ENCODE measurements at places on chromosomes 2 and 18. TPM values are rescaled to one million over a fixed set of nuclear protein-coding genes. Genes with fewer than 3 reads are reported as not detected.

DNA sequence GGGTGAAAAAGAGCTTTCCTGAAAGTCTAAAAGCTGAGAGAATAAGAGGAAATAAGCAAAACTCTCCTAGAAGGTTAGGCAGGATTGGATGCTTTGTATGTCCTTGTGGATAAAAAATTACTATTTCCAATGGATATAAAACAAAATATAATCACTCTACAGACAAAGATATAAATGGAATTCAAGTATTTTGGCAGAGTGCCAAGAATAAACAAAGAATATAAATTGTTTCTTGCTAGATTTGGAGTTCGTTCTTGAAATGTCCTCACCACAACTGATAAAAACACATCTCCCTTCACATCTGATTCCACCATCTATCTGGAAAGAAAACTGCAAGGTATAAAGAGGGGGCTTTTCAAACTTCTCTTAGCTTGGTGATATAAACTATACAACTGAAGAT lies 13.3 kb downstream of the SULT1C3 start:
- no peak for DNase-seq

- DNase-seq, result no peak
Measured at GRCh38 chr2:157940024-157940423, 63.9 kb upstream of the ACVR1 start.

GRCh38 chr18:10912790-10913545 lies 236.4 kb downstream of the PIEZO2 start:
- peak; percentile 36 for DNase-seq

DNA sequence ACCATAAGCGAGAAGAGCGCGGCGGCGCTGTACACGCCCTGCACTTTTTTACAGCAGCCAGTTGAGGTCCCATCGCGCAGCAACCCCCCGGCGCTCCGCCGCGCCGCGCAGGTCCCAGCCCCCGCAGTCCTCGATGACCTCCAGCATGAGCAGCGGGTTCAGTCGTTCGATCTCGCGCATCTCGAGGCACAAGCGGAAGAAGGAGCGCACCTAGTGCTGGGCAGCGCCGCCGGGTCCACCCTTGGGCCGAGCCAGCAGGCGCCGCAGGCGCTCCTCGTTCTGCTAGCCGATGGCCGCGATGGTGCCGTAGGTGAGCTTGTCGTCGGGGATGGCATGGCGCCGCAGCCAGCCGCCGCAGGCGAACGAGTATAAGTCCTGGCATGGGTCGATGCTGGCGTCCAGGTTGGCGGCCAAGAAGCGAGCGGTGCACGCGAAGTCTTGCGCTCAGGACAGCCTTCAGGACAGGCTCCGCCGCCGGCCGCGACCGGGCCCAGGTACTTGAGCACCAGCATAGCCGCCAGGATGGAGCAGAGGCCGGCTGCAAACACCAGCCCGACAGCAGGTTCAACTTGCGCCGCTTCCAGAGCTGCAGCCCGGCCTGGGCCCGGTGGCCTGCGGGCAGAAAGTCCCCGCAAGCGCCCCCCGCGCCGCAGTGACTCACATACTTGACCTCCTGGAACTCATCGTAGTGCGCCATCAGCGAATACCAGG lies 8.3 kb downstream of the ALPP start:
- no peak for DNase-seq

- DNase-seq, result no peak
Measured at GRCh38 chr2:195612611-195613495, 44.2 kb upstream of the SLC39A10 start.

DNA sequence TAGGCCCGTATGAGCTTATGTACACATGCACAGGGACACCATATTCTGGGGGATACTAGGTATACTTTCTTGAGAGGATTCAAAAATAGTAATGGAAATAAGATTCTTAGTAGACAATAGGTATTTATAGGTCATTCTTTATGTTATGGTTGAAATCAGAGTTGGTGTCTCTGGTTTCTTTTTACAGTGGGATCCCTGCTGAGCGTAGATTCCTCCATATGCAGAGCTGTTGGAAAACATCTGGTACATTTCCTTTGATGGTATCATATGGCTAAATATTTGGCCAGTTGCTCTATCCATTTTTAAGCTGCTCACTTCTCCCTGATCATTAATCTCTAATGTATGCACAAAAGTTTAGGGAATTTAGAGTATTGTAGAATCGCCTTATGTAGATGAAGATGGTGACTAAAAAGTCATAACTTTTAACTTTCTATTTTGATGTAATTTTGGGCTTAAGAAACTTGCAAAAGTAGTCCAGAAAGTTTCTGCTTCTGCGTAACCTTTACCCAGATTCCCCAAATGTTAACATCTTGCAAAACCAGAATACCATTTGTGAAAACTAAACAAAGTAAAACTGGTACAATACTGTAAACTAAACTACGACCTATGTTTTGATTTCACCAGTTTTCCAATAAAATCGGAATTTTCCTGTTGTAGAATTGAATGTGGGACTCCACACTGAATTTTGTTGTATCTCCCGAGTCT lies 5.4 kb downstream of the ARHGAP28 start:
- no peak for DNase-seq

Gene GPR39
- total RNA-seq, result not detected

Gene IL36G
- total RNA-seq, result not detected

Gene KCNS3
- 4.9 TPM for total RNA-seq

Gene LCT
- not detected for total RNA-seq

DNA sequence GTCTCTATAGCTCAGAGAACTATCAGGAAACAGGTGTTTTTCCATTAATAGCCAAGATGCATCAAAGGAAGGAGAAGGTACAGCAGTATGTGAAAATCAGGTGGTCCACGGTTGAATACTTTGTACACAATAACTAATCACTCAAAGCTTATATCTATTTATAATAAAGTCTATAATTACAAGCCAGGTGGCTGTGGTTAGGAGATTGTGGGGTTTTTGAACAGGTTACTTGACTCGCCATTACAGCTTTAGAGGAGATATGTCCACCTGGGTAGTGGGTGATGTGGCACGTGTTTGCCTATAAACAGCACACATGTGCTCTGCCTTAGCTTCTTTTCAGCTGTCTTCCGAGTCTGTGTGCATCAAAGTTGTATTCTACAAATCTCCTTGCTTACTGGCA lies 892.2 kb upstream of the ZEB2 start:
- DNase-seq, result no peak

DNA sequence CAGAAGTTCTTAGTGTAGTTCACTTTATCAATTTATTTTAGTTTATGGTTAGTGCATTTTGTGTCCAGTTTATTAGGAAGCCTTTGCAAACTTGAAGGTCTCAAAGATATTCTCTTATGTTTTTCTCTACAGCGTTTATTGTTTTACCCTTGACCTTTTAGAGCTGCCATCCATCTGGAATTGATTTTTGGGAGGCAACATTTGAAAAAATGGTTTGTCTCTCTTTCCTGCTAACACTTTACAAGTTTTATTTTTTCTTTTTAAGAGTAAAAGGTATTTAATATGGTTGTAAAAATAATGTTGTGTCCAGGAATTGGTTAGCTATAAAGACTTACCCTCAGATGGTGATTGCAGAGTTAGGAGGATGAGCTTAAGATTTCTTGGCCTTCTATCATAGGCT lies 14.0 kb downstream of the GORASP2 start:
- DNase-seq, result no peak

Gene SALL3
- total RNA-seq, result not detected

Gene MBP
- total RNA-seq, result 32.7 TPM

Gene MGAT4A
- total RNA-seq, result 18.8 TPM

Gene RAB17
- 3.2 TPM for total RNA-seq

- DNase-seq, result no peak
Measured at GRCh38 chr2:226059961-226060627, 660.6 kb downstream of the NYAP2 start.

- DNase-seq, result no peak
Measured at GRCh38 chr2:43787895-43788294, 14.1 kb downstream of the DYNC2LI1 start.

Gene C1GALT1C1L
- 0.64 TPM for total RNA-seq

Gene INO80D
- total RNA-seq, result 13.1 TPM

- DNase-seq, result no peak
Measured at GRCh38 chr18:38257661-38258060, 692.1 kb upstream of the CELF4 start.

Gene CPO
- total RNA-seq, result 0.27 TPM

DNA sequence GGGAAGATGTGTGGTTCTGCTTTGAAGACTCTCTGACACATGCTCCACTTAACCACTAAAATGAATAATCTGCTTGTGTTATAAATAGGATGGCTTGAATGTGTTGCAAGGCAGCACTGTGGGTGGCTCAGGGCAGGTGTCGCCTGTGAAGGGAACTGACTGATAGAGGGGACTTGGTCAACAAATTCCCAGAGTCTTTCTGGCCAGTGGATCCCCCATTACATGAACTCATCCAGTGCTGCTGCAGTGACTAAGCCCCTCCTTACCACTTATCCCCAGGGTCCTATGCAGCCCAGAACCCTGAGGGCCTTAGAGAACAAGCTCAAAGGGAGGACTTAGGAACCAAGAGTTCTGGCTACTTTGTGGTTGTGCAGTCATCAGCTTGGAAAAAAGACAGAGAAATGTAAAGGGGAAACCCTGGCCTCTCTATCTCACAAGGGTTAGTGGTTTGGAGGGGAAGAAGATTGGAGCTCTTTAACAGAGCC lies 226.2 kb upstream of the TNP1 start:
- DNase-seq, result no peak

DNA sequence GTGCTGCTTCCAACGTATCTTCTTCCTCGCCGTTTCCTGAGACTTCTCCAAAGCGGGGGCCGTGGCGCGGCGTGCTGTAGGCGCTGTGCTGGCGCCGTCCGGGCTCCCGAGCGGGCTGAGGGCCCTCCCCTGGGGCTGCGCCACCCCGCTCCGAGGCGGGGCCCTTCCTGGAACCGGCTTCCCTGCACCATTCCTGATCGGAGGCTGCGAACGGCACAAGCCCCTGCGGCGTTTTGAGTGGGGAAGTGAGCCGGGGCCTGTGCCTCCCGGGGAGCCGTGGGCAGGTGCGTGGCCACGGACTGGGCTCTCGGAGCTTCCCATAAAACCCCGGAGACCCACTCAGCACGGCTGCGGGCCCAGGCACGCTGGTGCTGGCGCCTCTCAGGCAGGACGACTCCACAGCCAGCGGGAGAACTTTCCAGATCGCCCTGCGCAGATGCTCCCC lies 74.7 kb downstream of the PSMG2 start:
- DNase-seq, result peak; percentile 33

Gene LHCGR
- total RNA-seq, result 0.10 TPM

DNA sequence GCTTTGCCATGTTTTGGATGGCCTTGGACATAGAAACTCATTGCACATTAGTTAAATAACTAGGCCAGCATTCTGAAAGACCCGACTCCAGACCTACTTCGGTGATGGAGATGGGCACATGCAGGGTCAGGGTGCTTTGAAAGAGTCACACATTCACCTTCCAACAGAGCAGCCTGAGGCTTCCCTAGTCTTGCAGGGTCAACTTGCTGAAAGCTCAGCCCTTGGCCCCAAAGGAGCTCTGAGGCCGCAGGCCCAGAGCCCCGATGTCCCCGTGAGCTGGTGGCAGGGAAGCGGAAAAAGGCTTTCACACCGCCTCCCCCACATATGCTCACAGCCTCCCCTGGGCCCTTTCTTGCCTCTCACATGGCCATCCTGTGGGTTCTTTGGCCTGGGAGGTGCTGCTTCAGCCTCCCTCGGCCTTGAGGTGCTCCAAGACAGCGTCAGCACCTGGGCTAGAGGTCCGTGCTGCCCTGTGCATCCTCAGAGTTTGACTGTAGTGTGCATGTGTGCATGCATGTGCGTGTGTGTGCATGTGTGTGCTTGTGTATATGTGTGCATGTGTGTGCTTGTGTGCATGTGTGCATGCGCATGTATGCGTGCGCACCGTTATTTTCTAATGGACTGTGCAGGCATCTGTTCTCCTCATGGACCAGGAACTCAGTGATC lies 21.6 kb downstream of the LDLRAD4 start:
- DNase-seq, result no peak

- peak; percentile 65 for DNase-seq
Measured at GRCh38 chr2:47344890-47345589, 57.9 kb upstream of the MSH2 start.

DNA sequence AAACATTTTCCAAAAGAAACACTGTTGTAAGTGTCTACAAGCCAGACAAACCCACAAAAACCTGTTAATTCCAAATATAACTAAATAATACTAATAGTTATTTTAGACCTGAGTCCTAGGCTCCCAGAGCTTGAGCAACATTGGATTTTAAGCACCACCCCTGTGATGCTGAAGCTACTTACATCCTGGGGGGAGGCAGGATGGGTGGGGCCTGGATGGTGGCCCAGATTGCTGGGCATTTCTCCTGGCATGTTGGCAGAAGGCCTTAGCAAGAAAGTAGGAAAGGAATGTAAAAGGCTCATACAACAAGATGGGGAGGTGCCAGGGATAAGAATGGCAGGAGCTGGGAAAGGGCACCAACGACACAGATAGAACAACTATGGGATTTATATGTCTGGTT lies 50.7 kb upstream of the OTX1 start:
- DNase-seq, result peak; percentile 63

Gene SLC38A11
- total RNA-seq, result 1.0 TPM

- no peak for DNase-seq
Measured at GRCh38 chr2:111176388-111176787, 55.7 kb downstream of the BCL2L11 start.

DNA sequence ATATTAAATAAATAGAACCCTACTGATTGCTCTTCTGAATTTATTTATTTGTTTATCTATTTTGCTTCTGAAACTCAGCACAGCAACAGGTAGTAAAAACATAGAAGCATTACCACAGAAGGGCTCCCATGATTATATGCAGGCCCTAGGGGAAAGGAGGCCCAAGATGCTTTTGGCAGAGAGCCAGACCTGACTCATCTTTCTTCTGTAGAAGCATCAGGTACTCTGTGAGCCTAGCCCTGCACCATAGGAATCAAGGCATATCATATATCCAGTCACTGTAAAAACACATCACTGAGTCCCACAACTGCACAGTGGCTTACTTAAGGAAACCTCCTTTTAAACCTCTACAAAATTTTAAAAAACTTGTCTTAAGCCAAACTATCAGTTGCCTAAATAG lies 1.8 kb downstream of the SCN9A start:
- no peak for DNase-seq
